ENCODE measurements at places on chromosomes 16 and 17.
A peak's percentile ranks its signal among the peaks of the same experiment; 100 is the strongest.

DNA sequence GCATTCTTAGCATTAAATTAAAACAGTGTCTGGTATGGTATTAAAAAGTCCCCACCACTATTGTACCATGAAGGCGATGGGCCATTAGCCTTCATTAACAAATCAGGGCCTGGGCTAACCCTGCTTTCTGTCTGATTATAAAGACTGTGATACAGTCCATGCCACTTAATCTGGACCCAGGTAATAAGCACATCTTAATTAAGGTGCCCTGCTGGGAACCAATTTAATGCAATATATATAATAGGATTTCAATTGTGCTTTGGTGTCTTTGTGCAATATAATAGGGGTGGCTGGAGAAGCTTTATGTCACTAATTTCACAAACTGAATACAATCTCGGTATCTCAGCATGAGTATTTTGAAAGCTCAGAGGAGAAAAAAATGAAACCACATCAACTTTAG, 64.4 kb upstream of the CDH8 start:
- no peak for DNase-seq

DNA sequence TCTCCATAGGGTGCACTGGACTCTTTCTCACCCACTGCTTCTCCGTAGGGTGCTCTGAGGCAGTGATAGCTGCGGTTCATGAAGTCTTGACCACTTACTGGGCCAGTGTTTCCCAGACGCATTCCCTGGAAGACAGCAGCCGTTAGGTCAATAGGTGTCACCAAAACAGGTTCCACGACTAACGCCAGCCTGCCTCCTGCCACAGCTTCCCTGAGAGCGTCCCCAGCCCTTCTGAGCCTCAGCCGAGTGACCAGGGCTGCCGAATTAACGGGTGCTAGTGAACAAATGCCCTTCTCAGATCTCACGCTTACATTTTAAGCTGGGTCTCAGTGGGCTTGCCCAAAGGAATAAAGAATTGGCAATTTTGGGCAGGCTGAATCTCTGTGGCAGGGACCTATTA, 188.7 kb upstream of the TNRC6C start:
- DNase-seq = no peak

DNA sequence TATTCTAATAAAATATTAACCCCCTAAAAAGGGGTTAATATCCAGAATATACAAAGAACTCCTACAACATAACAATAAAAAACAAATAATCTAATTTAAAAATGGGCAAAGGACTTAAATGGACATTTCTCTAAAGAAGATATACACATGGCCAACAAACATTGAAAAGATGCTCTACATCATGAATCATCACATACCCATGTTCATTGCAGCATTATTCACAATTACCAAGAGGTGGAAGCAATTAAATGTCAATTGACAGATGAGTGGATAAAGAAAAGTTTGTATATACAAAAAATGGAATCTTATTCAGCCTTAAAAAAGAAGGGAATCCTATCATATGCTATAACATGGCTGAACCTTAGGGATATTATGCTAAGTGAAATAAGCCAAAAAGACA, 36.8 kb downstream of the CPD start:
- no peak for DNase-seq

- no peak for DNase-seq
Measured at GRCh38 chr16:86364653-86365380, 145.5 kb upstream of the FOXF1 start.

DNA sequence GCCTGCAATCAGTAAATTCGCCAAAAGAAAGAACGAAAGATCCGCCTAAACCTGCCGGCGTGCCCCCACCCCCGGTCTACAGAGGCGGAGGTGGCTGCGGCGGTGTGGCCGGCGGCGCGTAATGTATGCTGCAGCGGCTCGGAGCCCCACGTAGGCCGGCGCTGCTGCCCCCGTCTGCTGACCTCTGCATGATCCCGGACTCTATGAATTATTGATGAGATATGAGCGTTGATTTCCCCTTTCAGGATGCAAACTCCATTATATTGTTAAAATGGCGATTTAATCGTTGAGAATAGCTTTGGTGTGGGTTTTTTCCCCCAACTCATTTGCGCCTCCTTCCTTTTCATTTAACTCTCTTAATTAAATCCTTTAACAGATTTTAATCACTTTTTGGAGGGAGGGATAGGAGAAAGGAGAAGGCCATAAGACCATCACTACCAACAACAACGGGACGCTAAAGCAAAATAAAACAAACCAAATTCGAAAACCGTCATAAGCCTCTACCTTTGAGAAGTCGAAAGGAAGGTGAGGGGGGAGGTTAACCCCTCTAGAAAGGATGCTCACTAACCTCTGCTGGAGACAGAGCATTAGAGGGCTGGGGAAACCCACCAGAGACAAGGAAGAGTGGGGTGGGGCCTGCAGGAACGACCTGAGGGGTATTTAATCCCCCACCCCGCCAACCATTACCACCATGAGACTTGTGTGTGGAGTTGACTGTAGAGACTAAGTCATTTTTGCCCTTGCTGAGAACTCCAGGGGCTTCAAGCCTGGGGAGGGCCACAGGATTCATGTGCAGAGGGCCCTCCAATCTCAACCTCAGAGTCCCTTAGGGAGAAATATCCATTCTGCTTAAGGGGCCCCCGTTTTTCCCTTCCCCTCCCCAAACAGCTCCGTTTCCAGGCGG, 3.4 kb downstream of the HOXB3 start:
- DNase-seq = no peak

DNA sequence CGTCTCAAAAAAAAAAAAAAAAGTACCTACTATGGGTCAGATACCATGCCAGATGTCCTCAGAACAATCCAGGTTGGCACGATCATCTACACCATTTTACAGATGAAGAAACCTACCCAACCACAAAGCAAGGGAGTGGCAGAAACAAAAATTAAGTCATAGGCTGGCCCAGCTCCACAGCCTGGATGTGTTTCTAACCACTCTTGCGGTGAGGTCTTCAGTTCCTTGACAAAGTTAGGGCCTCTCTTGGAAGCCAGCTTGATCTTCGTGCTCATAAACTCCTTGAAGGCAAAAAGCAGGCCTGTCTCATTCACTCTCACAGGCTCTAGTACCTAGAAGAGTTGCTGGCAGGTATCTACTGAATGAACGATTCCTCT, 6.2 kb downstream of the GGA2 start:
- DNase-seq = no peak

- DNase-seq = no peak
Measured at GRCh38 chr17:29090108-29090507, 47.2 kb downstream of the PIPOX start.

GRCh38 chr17:80388175-80388574, 26.8 kb upstream of the ENDOV start:
- no peak for DNase-seq

DNA sequence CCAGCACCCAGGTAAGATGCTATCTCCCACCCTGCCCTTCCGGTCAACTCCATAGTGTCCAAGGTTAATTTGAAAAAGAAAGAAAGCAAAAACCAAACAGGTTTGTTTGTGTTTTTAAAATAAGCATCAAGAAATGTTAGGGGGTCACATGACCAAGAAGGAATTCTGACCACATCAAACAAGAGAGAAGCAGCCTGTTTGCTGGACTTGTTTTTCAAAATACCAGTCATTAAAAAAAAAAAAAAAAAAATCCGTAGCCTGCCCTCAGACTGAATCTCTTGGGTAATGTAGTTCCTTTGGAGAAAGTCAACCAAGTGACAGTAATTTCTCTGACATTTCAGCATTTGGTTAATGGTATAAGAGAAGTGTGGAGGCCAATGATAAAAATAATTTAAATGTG, 38.4 kb downstream of the HNF1B start:
- no peak for DNase-seq

DNA sequence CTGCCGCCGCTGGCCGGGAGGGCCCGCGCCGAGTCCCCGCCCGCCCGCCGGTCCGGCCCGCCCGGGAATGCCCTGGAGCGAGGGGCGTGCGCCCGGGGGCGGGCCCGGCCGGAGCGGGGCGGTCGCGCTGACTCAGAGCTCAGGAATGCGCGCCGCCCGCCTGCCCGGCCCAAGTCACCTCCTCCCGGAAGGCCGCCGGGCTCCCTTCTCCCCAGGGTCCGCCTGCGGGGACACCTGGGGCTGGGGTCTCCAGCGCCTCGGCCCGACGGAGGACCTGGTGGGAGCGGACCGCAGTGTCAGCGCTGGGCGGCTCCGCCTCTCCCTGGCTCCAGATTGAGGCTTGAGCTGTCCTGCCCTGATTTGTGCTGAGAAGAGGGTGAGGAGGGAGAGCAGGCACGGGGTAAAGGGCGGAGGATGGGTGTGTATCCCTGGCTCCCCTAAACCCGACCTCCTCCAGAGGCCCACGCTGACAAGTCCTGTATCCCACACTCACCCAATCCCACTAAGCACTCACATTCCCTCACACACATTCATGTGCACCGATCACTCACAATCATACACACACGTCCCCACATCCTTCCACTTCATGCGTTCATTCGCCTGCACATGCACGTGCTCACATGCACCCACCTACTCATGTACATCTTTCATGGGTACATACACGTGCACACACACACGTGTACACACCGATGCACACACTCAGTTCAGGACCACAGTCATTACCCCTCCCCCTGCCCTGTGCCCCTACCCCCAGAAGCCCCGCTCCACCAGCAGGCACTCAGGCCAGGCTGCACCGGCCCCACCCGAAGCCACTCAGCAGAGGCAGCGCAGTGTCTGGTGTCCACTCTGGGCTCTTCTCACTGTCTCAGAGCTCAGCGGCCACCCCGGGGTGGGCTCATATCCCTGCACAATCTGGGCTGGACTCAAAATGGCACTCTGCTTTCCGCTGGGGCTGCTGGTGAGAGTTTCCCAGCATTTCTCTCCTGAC, at the start of gene RHBDF1:
Gene RHBDF1 (minus strand): TSS at position 71 of the 988 bp plus-strand sequence. CDS start 7,616 bp downstream, outside the sequence.
- no peak for DNase-seq

DNA sequence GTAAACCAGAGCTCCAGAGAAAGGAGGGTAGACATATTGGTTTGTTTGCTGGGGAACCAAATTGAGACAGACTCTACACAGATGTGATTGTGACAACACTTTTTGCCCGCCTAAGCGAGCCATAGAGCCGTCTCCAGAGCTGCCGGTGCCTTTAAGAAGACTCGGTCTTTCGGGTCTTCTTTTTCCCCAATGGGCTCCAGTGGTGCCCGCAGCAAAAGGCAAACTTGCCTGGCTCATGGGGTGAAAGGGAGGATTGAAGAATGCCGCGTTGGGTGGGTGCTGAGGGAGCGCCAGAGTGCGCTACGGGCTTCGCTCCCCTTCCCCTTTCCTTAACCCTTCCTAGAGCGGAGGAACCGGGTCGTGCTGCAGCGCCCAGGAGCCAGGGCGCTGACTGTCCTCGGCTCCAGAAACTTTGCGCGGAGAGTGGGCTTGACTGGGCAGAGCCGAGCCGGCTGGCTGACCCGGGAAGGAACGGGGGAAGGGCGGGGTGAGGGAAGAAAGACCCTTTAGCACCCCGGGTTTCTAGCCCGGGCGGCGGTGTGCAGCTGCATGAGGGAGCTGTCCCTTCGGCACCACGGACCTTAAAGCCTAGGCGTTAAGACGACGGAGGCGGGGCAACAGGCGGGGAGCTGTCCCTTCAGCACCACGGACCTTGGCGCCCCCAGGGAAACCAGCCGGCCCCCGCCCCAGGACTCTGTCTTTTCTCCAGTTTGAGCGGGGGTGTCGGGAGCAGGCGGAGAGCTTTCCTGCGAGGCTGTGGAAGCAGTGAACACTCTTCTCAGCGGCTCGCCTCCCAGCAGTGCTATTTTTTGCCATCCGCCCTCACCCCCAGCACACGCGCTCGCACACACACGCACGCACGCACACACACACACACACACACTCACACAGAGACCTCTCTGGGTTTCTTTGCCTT, at the start of gene CACNG3:
Gene CACNG3 (plus strand): TSS at position 880 of the 916 bp plus-strand sequence. CDS start 420 bp downstream, outside the sequence.
- DNase-seq = peak; percentile 32

GRCh38 chr17:39769974-39770587, 32.3 kb downstream of the GRB7 start:
- DNase-seq = no peak

DNA sequence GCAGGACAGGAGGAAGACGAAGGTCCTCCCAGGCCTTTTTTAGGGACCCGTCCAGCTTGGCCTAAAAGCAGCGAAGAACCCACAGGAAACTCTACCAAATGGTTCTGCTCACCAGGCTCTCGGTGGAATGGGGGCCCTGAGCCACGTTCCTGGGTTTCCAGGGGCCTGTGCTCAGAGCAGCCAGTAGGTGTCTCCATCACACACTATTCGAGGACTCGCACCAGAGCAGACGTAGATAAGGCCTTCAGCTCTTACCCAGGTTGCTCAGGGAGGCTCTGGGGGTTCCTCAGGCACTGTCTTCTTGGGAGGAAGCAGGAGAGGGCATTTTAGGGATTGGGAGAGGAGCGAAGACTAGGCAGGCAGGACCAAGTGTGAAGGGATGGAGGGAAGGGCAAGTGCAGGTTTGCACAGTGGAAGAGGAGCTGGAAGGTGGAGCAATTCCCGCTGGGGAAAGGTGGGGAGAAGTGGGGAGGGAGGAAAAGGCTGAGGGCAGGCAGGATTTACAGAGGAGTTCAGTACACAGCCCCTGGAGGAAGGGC, 157.1 kb downstream of the RGS9 start:
- DNase-seq = peak; percentile 48
